Hippocampal formation (tissue), 2 donors: ENCODE measurements at places on chromosomes 3 and 15.

DNA sequence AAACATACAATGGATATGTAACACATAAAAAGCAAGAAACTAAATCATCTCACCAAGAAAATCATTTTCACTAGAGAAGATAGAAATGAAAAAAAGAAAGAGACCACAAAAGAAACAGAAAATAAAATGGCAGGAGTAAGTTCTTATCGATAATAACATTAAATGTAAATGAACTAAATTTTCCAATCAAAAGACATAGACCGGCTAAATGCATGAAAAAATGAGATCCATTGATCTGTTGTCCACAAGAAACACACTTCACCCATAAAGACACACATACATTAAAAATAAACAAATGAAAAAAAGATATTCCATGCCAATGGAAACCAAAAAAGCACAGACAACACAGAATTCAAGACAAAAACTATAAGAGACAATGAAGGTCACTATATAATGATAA lies 1771.9 kb downstream of the SI start:
- no peak for DNase-seq

DNA sequence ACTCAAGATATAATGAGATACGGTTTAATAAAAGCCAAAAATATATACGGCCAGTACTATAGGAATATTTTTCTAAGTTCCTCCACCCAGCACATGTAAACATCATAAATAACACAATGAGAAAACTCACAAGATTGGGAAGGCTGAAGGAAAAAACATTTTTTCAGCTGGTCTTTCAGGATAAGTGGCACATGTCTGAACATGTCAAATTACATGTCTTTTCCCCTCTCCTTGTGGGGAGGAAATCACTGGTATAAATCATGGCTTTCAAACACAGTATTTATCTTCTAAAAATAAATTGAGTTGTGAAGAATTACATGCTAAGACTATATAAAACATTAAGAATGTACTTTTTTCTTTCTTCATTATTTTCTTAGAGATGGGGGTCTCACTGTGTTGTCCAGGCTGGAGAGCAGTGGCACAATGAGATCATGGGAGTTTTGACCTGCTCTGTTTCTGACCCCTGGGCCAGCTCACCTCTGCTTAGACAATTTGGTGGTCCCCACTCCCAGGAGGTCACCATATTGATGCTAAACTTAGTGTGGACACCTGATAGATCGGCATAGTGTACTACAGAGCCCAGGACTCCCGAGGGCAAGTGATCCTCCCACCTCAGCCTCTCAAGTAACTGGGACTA lies 32.8 kb downstream of the ETV5 start:
- no peak for DNase-seq

GRCh38 chr3:140092848-140093536 lies 158.0 kb downstream of the CLSTN2 start:
- no peak for DNase-seq

- no peak for DNase-seq
These were observed 26.0 kb upstream of the SEC62 start for GRCh38 chr3:169940470-169941181.

DNA sequence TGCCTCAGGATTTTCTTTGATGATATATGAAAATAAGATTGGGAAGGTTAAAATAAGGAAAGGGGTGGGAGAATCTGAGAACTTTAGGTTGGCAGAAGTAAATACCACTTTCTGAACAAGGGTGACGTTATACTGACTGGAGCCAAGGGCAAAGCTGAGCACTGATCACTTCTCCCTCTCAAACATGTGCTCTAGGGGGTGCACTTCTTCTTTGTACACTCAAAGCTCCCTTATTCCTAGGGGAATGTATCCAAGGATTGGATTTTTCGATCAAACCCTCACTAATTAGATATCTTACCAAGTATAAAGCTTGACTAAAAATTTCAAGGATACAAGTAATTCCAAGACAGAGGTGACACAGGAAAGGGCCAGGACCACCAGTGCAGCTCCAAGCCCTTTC lies 243.9 kb upstream of the UMPS start:
- peak; percentile 48 for DNase-seq

DNA sequence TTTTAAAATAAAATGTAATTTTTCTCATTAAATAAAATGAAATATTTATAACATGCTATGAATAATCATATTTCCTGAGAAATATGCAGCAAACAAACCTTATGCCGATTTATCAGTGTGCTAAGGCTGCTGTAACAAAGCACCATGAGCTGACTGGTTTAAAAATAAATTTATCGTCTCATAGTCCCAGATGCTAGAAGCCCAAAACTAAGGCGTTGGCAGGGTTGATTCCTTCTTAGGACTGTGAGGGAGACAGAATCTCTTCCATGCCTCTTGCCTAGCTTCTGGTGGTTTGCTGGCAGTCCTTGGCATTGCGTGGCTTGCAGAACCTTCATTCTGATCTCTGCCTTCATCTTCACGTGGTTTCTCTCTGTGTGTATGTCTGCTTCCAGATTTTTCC lies 740.3 kb downstream of the OTOL1 start:
- no peak for DNase-seq

DNA sequence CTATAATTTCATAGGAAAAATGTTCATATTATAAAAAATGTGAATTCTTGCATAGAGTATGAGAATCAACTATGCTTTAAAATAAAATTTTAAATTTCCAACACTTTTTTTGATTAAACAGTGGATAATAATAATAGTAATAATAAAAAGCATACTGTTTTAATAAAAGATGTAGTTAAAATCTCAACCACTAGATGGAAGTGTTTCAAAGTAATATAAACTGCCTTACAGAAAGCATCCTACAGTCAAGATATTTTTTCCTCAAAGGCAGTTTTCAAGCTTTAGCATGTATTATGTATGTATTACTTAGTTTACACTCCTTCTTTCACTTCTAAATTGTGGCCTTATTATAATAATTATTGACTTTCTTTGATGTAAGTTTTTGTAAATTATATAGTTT lies 217.5 kb downstream of the CHL1 start:
- DNase-seq = no peak

DNA sequence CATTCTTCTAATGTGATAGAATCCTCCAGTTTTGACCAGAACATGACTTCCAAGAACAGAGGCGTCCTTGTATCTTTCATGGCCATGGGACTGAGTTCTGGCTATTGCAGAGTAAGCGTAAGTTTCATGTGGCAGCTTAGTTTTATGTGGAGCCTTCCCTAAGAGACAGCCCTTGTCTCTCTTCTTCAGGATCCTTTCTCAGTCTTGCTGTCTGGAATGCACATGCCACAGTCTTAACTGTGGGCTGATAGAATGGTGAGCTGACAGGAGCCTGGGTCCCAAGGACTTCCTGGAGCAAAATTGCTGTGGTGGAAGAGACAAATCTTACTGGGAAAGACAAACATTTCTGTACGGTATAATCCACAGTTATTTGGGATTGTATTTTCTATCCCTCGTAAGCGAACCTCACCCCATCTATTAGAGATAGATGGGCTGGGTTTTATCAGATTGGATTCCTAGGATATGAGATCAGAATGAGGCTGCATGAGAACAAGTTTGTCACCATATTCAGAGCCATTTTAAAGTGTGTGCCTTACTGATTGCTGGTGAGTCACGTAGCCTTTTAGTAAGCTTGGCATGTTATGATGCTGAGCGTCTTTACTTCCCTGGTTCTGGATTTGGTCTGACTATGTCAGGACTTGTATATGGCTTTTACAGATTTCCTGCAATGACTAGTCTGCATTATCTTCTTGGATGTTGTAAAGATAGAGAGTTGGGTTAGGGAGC lies 32.8 kb downstream of the CDIN1 start:
- no peak for DNase-seq

DNA sequence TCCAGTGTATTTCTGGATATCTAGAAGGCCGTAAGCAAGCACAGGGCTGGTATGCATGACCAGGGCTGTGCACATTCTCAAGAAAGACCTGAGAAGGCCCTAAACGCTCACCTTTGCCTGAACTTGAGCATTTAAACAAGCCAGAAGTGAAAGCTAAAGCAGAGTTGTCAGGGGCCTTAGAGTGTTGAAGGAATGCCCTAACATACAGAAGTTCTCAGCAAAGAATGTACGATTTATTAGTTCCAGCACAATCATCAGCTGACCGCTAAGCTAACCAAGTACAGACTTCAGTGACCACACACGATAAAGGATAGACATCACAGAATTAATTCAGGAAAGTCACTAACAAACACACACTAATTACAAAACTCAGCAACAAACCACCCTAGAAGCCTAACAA lies 8.7 kb downstream of the HLTF start:
- no peak for DNase-seq

DNA sequence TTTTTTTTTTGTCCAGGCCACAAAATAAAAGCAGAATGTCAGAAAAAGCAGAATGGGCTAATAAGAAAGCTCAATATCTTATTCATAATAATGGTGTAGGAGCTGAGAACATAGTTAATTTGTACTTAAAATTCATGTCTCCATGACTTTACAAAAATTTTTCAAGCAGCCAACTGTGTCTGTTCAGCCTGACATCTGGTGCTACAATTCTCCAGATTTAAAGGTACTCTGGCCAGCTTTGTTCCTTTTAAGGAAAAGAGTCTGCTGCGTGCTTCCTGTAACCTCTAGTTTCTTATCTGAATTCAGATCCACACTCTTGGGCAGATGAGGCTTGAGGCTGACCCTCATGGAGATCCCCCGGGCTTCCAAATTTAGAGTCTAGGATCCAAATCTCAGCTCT lies 8.7 kb upstream of the RFX7 start:
- peak; percentile 19 for DNase-seq

- DNase-seq = no peak
These were observed 44.4 kb downstream of the ANXA2 start for GRCh38 chr15:60353245-60353920.
